ENCODE measurements at places on chromosomes 13 and 19.

DNA sequence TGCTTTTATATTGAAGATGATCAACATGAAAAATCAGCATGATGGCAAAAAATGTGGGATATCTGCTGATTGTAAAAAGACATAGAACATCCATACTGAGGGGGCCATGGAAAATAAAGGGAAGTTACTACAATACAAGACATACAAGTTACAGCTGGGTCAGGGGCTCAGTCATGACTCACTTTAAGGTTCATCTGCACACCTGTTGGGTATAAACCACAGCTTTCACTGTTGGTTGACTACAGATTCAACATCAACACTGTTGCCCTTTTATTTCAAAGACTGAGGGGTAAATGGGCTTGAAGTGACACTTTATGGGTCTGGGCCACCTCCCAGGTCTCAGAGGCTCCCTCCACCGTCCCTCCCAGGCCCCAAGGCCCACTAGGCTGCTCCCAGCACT, 98.1 kb upstream of the IRS2 start:
- no peak for DNase-seq

- no peak for DNase-seq
Observed at GRCh38 chr13:69955271-69955670, 152.4 kb upstream of the ATXN8OS start.

DNA sequence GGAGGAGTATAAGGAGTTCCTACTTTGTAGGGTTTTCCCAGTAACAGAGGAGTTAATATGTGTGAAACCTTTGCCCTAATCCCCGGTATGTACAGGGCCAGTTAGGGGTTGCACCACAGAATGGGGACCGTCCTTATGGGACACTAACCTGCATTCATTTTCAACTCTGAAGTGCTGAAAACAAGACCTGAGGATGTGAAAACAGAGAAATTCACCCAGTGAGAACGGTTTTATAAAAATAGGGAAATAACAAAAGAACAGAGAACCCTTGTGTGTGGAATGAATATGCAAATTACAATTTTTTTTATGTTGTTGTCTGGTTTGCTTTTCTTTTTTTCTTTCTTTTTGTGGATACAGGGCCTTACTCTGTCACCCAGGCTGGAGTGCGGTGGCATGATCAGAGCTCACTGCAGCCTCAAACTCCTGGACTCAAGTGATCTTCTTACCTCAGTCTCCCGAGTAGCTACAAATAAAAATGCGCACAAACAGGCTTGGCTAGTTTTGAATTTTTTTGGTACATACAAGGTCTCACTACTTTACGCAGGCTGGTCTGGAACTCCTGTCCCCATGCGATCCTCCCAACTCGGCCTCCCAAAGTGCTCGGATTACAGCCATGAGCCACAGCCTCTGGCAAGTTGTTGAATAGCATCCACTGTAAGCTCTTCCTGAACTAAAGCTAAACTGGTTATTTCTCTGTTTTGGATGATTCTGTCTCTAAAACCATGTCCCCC, 10.6 kb downstream of the CLC start:
- DNase-seq, result no peak

GRCh38 chr13:43200736-43201135, 177.3 kb downstream of the DNAJC15 start:
- no peak for DNase-seq

GRCh38 chr19:32866061-32866460, 3.5 kb downstream of the SLC7A9 start:
- DNase-seq, result no peak

GRCh38 chr19:19751846-19752245, 18.9 kb upstream of the ZNF14 start:
- no peak for DNase-seq

DNA sequence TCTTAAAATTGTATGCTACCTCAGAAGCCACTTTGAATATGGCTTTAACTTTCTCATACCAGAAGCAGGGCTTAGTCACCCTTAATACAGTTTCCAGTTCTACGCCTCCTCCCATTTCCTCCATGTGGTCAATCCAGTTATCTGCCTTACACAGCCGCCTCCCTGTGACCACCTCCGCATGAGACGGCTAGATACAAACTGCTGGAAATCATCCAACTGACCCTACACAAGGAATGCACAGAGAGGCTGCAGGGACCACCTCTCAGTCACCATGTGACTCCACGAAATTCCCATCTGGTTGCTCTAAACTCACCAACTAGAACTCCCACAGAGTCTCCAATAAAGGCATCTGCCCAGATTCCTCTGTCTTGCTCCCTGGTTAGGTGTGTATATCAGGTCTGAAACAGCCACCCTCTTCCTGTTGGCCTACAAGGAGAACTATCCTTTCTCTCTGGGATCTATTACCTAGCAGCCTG, 6.8 kb downstream of the ZNF564 start:
- DNase-seq, result no peak
